ENCODE measurements at places on chromosomes 2 and 18.

DNA sequence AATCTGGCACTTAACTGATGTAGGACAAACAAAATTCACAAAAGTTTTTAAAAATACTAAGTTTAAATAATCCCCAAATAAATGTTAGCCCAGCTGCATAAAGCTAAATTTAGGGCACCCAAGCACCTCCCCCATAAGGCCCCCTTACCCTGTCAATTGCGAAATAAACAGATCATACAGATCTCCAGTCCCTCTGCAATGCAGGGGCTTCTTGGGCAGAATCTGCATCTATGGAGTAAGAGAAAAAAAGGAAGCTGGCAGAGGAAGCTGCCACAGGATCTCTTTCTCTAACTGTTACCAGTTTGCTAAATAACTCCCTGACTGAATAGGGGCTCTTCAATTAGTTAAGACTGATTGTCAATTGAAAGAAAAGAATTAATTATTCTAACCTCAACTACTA is 117.7 kb downstream of the MEMO1 start:
- no peak for ATAC-seq

- ATAC-seq, result no peak
Observed at GRCh38 chr18:55983433-55983832, 395.4 kb upstream of the TCF4 start.

GRCh38 chr2:237062585-237062984 is 23.1 kb upstream of the COPS8 start:
- ATAC-seq, result no peak

DNA sequence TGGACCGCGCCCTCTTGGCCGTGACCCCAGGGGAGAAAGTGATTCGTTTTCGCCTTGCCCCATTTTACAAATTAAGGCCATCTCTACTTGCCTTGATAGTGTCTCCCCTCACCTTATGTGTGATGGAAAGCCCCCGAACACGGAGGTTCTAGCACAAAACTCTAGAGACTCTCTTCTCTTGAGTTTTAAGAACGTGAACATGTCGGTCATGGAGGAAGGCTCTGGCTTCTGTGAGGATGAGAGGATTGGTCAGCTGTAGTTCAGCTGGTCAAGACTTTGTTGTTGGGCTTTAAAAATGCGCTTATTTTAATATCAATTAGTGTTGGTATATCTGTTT is 828 bp downstream of the DYNC1I2 start:
- no peak for ATAC-seq

GRCh38 chr2:102310964-102311640 is at the start of gene IL1RL1:
IL1RL1 (plus strand) TSS chr2:102311563; CDS start chr2:102338265, 26,702 bp downstream.
- no peak for ATAC-seq

DNA sequence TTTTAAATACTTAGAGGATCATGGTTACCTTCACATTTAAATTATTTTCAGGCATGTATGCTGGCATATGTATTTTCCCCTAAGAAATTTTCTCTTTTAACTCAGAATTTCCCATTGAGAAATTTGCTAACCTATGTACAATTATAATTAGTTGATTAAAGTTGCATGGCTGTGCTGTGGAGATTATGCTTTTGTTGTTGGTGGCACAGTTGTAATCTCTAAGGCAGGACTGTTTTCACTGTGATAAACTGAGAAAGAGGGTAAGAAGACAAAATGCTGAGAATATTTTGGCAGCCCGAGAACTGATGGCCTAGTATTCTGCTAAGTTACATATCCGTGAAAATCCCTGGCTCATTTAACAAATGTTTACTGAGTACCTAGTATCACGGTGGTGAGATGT is 1.4 kb downstream of the VRK2 start:
- ATAC-seq, result no peak

- ATAC-seq, result peak; percentile 51
Observed at GRCh38 chr18:3051718-3052410, 38.9 kb upstream of the LPIN2 start.

GRCh38 chr2:167415068-167415467 is 526.8 kb downstream of the XIRP2 start:
- no peak for ATAC-seq

GRCh38 chr18:79962311-79962710 is 2.1 kb upstream of the HSBP1L1 start:
- peak; percentile 83 for ATAC-seq

- peak; percentile 51 for ATAC-seq
Observed at GRCh38 chr2:74414881-74415761, 6.3 kb downstream of the C2orf81 start.

- ATAC-seq, result no peak
Observed at GRCh38 chr2:238149841-238150572, 8.8 kb upstream of the ERFE start.

All from esophagus mucosa (tissue), 1 donor.